ENCODE measurements at places on chromosomes 13 and 19.

DNA sequence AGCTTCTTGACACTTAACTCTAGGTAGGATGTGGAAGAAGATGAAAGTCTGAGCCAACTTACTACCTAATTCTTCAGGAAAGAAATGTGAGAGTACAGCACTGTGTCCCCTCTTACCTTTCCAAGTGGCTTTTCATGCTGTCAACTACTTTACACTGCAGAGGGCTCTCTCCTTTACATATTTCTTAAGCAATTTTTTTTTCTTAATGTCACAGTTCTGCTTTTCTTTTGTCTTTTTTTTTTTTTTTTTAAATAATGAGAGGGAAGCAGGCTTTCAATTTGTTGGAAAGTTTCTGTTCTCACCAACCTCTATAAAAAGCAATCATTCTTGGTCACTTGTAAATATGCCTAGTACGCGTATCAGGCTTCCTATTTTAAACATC is 212.7 kb upstream of the MIR17HG start:
- DNase-seq, result no peak

- DNase-seq, result no peak
Measured at GRCh38 chr13:85974608-85975366, 175.6 kb upstream of the SLITRK6 start.

DNA sequence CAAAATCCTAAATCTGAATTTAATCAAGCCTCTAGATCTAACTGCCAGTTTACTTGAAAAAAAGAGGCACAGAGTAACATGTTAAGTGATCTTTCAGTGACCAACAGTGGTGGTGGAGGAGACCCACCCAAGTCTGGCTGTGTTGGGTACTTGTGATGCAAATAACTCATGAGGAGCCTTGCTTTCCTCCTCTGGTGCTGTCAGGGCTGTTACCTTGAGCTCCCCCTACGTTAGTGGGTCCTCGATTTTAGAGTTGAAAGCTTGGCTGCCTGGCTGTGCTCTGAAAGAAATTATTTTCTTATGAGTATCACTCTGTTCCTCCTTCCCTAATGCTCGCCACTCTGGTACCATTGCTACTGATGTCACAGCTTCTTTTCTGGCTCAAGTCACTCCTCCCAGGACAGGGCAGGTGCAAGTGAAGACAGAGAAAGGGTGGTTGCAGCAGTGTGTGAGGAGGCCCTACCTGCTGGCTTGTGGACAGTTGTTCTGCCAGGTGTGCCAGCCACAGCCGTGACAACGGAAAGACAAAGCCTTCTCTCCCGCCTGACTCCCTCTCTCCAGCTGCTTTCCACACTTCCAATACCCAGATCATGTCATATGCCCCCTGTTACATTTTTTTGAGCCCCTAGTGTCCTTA is 6.5 kb upstream of the SUPT20H start:
- DNase-seq, result no peak

DNA sequence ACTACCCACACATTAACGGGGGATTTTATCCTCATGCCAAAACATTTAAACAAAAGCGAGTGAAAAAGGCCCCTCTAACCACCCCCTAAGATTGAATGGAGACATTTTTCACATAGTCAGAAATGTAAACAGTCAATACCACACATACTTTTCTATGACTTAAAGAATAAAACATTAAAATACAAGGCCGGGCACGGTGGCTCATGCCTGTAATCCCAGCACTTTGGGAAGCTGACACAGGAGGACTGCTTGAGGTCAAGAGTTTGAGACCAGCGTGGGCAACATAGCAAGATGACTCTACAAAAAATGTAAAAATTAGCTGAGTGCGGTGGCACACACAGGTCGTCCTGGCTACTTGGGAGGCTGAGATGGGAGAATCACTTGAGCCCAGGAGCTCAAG is 47.3 kb downstream of the MPHOSPH8 start:
- no peak for DNase-seq

GRCh38 chr19:43444531-43445287 is 20.7 kb downstream of the LYPD3 start:
- no peak for DNase-seq

- no peak for DNase-seq
Measured at GRCh38 chr19:37943480-37943879, 36.5 kb downstream of the SIPA1L3 start.

- no peak for DNase-seq
Measured at GRCh38 chr19:29690842-29691241, 24.2 kb downstream of the C19orf12 start.

DNA sequence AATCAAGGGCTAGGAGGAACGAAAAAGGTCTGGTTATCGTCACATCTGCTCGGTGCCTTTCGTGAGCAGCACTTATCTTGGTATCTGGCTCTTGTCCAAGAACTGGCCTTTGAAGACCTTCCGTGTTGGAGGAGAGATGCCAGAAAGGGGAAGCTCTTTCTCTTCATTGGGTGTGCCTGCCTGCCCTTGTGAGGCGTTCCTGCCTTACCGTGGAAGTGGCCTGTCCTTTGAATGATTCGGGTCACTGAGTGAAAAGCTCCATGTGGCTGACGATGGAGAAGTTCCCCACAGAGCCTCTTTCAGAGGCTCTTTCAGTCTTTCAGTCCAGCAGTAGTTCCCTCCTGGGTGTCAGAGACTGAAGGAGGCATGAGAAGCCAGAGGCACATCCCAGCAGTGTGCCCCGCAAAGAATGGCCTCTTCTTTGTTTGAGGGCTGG is 121.5 kb upstream of the SLC10A2 start:
- DNase-seq, result no peak

GRCh38 chr13:72071713-72072112 is 204.7 kb upstream of the DACH1 start:
- no peak for DNase-seq

DNA sequence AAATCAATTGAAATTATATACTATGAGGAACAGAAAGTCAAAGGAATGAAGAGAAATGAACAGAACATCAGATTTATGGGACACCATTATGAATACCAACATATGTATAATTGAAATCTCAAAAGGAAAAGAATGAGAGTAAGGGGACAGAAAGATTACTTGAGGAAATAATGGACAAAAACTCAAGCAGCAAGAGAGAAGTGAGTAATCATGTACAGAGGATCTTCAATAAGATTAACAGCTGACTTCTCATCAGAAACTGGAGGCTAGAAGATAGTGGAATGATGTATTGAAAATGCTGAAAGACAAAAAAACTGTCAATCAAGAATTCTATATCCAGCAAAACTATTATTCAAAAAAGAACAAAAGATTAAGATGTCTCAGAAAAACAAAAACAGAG is 10.4 kb downstream of the MTUS2 start:
- DNase-seq, result no peak

- no peak for DNase-seq
Measured at GRCh38 chr13:75393839-75394520, 88.0 kb downstream of the TBC1D4 start.

DNA sequence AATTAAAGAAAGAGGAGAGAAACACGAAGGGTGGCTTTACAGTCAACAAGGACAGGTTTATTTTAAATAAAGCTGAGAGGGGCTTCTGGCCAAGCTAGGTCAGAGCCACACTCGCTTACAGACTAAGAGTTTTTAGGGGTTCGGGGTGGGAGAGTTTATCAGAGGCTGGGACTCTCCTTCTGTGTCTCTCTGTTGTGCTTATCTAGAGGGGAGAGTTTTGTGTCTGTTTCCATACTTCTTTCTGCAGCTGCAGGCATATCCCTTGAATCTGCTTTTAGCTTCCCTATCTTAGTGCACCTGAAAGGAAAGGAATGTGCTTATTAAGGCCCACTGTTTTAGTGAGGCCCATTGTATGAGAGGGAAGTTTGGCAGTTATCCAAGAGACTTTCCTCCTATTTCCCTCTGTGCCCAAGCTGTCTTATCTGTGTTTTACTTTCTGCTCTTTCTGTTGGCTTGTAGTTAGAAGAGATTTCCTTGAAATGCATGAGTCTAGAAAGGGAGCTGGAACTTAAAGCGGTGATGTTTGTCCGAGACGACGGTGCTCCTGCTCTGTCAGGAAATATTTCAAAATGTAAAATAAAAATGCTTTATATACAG is 275.3 kb downstream of the KCTD12 start:
- DNase-seq, result no peak

- no peak for DNase-seq
Measured at GRCh38 chr13:23871616-23872220, 17.5 kb downstream of the MIPEP start.

DNA sequence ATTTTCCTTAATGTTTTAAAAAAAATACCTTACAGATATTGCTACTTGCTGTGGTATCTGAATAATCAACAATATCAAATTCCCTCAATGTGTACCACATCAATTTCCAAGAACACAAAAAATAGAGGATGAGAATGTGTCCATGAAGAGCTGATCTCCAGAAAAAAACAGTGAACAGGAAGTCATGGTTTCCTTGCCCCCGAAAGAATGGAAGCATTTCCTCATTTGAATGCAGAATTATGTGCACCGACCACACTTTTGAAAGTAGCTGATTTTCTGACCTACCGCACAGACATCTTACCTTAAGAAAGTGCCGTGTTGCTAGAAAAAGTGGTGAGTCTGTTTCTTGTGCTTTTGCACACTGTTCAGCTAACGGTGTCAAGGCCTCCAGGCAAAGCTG is 13.4 kb upstream of the EEF1AKMT1 start:
- no peak for DNase-seq

DNA sequence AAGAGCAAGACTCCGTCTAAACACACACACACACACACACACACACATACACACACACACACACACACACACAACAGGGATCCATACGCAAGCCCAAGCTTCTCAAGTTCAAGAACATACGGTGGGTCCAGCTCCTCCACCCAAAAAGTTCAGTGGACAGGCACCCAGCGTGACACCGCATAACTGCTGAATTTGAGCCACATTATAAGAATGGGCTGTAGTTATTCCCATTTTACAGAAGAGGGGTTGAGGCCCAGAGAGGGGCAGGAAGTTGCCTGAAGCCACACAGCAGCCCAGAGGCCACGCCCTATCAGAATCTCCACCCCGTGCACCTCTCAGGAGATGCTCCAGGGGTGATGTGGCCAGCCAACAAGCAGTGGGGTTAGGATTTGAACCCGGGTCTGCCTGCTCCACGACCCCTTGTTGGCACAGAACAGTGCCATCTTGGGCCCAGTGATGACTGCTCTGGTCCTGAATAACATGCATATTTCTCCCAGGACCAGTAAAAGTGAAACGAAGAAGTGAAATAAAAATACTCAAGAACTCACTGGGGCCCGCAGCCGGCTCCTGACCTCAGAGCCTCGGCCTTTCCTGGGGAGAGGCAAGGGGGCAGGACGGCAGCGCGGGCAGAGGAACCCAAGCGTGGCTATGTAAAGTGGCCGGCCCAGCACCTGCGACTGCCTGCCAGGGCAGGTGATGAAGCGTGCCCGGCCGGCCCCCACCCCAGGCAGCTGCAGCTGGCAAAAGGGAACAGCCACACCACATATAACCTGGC is 61.9 kb downstream of the AP1M1 start:
- DNase-seq, result no peak

DNA sequence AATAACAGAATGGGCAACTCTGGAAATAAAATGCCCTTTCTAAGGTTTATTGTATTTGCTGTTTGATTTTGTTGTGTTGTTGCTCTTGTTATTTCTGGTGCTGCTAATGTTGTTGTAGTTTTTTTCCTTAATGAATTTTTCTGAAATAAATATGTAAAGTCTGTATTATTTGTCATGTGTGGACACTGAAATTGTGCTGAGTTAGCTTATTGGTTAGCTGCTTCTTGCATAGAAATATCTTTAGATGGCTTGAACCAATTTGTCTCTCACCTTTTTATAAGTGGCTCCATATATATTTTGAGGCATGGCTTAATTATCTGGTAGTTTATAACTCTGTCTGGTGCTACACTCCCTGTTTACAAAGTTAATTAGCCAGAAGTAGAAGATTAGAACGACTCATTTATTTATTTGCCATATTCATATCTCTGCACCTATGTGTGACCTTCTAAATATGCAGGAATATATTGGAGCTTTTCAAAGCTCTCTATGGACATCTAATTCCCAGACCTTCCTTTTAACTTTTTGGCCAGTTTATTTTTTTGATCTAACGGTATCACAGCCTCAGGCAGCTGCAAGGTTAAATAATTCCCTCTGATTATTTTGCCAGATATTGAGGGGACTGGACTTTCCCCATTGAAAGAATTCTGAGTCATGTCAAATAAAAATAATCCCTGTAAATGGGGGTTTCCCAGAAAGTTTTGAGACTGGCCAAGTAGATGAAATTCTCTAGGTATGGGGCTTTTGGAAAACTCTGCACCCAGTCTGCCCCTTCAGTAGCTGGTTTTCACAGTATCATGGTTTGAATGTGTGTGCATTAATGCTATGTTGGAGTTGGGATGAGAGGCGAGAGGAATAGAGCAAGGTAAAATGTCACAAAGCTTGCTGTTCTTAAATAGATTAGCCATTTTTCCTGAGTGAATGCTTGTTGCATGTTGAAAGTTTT is 1331.7 kb upstream of the MIR17HG start:
- DNase-seq, result no peak

DNA sequence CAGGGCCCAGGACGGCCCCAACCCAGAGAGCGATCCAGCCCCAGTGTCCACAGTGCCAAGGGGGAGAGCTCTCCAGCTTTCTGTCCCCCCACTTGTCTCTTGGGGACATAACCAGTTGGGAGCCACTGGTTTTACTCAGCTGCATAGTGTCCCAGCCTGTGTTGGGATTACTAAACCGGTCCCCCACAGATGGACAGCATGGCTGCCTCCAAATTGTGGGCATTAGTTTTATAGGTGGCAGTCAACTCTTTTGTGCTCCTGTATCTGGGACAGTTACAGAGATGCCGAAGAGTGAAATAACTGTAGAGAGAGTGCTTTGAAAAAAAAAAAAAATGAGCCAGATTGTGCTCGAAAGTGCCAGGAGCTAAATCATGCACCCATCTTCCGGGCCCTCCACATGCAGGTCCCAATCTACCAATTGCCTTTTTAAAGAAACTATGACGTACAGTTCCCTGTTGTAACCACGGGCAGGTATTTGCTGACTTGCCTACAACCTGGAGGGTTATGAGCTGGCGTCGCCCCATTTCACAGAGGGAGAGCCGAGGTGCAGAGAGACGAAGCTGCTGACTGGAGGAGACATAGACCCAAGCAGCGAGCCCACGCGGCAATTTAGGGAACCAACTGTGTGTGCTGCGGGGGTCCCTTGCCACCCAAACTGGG is 2.4 kb upstream of the NFIC start:
- DNase-seq, result no peak

GRCh38 chr19:15636026-15636425 is 4.7 kb upstream of the CYP4F3 start:
- DNase-seq, result no peak

GRCh38 chr19:49831592-49831991 is 13.5 kb downstream of the MED25 start:
- DNase-seq, result no peak

DNA sequence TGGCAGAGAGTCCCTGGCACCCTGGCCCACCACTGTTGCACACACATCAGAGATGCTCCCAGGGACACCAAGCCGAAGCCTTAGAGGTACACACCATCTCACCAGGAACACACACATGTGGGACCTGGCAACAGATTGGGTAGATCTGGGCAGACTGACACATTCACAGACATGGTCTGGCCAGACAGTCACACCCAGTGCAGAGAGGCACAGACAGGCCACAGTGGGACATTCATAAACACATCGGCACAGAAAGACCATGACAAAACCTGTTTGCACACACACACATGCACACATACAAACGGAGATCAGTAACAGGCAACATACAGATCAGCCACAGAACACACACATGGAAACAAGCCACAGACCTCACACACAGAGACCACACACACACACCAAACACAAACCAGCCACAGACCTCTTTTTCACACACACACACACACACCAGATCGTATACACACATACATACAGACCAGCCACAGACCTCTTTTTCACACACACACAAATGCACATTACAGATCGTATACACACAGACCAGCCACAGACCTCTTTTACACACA is 6.3 kb upstream of the JUNB start:
- no peak for DNase-seq
